ENCODE measurements at places on chromosomes 5 and 9.
A peak's percentile ranks its signal among the peaks of the same experiment; 100 is the strongest.

DNA sequence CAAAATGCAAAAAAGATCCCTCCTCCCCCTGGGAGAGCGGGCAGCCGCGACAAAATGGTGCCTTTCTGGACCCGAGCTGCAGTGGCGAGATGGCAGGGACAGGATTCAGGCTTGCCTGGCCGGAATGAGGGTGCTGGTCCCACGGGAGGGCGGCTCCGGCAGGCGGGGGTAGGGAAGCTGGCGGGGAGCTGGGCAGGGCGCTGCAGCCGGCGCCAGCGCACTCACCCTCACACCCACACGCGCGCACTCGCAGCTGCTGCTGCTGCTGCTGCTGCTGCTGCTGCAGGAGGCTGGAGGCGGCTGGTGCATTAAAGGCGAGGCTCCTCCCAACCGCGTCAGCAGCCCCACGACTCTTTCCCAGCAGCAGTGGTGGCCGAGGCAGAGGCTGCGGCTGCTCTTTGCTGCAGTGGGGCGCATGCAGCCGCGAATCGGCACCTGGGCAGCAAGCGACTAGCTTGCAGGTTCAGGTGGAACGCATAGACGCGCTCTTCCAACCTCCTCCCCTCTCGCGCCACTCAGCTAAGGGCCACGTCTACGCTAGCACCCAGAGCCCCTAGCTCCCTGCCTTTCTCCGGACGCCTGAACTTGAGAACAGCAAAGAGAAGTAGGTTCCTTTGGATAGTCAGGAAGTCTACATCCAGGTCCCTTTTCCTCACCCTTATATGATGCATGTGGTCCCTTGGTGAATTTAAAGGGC, at the start of gene PPP2R2B:
TSS of gene PPP2R2B (minus strand) at position 282 of the 697 bp plus-strand sequence.
- no peak for DNase-seq

- DNase-seq = no peak
Observed at GRCh38 chr9:99745085-99745484, 76.6 kb upstream of the NR4A3 start.

- DNase-seq = no peak
Observed at GRCh38 chr5:8528106-8528505, 659.2 kb downstream of the MTRR start.

GRCh38 chr5:31827867-31828266, 188.9 kb downstream of the PDZD2 start:
- DNase-seq = no peak

- no peak for DNase-seq
Observed at GRCh38 chr5:178383301-178383918, 150.8 kb upstream of the PHYKPL start.

- DNase-seq = no peak
Observed at GRCh38 chr9:72477930-72478518, 43.4 kb upstream of the TMC1 start.

DNA sequence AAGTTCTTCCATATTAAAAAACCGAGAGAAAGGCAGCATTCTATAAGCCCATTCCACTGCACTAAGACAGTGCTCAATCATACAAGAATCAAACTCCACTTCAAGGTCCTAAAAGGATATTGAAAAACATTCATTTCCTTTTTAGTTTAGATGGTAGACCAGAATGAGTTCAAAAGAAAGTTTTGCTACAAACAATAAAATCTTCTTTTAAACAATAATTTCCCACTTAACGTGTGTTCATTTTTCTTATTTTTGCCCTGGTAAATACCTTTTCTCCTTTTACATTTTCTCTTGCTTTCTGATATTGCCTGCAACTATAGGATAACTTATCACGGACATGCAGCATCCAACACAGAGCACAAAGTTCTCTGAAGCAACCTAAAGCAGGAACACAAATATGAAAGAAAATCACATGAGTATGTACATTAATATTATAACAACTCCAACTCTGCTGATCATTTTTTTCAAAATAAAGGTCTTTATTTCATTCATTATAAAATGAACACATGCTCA, 61.7 kb downstream of the CPLANE1 start:
- no peak for DNase-seq

DNA sequence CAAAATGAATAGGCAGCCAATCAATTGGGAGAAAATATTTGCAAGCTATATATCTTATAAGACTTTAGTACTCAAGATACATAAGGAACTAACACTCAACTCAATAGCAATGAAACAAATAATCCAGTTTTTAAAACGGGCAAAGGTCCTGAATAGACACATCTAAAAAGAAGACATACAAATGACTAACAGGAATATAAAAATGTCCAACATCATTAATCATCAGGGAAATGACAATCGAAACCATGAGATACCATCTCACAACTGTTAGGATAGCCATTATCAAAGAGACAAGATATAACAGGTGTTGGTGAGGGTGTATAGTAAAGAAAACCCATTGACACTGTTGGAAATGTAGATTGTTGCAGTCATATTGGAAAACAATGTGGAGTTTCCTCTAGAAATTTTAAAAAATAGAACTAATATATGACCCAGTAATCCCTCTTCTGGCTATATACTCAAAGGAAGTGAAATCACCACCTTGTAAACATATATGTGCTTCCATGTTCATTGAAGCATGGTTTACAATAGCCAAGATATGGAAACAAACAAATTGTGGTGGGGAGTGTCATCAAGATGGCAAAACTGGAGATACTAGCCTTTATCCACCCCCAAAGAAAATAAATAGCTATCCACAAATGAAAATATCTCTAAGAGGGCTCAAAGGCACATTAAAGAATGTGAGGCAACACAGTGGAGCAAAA, 13.9 kb upstream of the BTNL3 start:
- DNase-seq = no peak

GRCh38 chr5:160199410-160199911, 29.8 kb upstream of the FABP6 start:
- peak; percentile 4 for DNase-seq

DNA sequence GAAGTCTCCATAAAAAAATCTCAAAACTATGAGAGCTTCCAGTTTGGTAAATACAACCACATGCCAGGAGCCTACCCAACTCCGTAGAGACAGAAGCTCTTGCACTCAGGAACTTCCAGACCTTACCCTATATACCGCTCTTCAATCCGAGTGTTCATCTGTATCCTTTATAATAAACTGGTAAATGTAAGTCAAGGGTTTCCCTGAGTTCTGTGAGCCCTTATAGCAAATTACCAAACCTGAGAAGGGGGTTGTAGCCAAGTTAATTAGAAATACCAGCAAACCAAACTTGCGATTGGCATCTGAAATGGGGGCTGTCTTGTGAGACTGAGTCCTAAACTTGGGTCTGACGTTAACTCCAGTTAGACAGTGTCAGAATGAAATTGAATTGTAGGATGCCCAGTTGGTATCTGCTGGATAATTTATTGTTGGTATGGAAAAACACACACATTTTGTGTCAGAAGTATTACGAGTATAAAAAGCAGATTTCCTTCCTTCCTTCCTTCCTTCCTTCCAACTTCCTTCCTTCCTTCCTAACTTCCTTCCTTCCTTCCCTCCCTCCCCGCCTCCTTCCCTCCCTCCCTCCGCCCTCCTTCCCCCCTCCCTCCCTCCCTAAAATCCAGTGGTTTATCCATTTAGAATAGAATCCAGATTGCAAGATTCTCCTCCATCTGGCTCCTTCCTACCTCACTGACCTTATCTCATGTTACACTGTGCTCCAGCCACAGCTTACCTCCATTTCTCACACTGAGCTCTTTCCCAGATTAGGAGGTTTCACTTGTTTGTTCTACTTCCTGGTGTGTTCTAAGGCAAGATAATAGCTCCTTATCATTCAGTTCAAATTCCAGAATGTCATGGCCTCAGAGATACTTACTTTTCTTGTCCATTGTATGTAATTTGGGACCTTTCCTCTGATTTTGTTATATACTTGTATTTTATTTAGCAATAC, 196.7 kb downstream of the WDR70 start:
- DNase-seq = no peak

DNA sequence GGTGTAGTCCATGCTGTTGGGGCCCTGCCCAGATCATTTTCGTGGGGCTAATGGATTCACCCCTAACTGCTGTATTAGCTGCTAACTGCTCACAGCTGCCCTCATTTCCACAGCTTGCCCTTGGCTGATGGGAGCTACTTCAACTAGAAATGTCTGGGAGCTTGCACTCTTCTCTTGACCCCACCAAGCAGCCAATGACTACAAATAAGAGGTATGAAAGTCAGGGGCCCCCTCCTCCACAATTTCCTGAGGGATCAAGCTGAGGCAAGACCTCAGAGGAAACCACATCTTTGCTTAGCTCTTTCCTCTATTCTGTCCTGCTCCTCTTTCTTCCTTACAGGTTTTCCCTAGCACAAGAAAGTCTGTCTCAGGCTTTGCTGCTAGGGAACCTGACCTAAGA, 397.5 kb downstream of the MLLT3 start:
- DNase-seq = no peak

DNA sequence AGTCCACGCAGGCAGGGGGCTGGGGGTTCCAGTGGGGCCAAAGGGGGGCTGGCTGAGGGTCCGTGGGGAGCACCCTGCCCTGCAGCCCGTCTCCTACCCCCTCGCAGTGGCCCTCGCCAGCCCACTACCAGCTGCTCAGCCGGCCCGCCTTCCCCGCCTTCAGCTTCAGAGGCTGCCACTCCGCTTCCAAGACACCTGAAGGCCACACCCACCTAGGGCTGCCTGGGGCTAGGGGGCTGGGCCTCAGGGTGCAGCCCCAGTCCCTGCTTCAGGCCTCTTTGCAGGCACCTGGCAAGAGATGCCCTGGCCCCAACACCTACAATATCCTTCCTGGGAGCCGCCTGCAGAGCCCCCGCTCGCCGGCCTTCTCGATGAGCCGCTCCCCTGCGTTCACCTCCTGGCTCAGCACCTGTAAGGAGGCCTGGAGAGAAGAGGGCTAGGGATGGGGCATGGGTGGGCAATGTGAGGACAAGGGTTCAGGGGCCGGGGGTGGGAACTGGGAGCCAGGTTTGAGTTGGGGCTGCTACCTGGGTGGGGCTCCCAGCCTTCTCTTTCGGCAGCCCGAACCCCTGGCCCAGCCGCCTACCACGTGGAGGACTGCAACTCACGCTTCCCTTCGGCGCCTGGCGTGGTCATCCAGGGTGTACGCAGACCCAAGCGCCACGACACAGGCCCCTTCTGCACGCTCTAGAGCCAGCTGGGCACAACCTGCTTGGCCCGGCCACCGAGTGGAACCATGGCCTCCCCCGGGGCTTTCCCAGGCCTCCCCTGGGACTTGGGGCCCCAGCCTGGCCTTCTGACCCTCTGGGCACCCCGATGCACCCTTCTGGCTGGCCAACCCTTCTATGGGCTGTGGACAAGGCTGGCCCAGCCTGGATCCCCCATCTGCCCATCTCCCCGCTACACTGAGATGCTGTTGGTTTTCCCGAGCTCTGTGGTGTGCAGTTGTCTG, 1.7 kb downstream of the STPG3 start:
- DNase-seq = no peak

DNA sequence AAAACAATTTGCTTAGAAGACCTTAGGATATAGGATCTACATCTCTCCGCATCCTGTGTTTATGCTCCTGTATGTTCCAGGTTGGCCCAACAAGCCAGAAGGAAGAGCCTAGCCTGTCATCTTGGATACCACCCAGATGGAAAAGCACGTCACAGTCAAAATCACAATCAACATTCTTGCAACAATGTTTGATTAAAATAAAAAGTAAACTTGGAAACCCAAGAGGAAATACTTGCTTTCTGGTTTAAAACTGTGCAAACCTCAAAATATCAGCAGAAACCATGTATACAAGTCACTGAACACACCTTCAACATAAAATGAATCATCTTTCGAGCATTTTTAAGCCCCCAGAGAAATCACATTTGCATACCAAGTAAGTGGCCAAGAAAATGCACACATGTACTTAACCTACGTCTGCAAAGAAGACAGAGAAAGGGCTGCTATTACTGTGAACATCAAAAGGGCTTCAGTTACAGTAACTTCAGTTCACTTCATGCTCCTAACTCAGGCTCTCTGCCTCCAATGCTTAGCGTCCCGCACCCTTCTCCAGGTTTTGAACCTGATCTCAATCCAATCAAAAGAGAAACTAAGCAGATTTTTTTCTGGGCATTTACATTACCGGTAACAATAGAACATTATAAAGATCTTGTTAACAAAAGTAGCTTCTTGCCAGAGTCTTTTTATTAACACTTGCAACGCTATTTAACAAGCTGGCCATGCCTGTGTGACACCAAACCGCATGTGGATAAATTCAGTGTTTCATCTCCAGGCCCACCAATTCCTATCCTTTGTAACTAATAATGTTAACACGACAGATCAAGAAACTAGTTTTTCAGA, 1.3 kb downstream of the ENC1 start:
- DNase-seq = no peak

DNA sequence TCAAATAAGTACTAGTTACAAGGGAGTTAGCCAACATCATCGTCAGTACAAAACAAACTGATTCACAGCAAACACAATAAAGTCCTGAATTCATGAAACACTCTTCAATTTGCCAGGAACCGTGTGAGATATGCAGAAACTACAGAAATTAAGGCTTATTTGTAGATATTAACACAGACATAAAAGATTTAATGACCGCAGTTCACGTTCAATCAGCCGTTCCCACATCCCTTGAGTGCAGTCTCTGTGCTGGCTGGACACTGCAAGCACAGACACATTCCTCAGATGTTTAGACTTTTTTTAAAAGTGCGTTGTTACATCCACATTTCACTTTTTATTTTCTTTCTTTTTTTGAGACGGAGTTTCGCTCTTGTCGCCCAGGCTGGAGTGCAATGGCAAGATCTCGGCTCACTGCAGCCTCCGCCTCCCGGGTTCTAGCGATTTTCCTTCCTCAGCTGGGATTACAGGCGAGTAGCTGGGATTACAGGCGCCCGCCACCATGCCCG, 566 bp upstream of the CEP78 start:
- DNase-seq = no peak

DNA sequence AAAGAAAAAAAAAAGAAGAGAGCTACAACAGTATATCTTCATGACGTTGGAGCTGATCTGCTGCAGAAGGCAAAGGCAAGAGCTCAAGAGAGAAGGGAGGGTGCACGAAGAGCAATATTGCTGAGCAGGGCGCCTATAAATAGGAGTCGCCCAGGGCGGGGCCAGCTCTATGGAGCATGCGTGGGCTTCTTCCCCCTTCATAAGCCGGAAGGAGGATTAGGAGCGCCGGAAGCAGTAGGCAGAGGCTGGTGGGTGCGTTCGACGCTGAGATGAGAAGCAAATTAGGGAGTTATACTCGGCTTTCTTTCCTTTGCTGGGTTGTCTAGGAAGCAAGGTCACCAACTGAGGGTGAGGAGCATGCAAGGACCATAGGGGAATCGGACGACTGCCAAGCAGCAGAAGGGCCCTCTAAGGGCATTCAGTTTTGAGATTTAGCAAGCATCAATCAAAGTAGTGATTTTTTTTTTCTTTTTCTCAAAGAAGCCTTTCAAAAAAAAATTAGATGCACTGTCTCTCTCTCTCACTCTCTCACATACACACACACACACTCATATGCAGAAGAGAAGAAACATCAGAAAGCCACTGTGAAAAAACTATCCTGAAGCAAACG, 496.7 kb downstream of the ENC1 start:
- no peak for DNase-seq

GRCh38 chr5:33371660-33372059, 69.1 kb upstream of the TARS1 start:
- DNase-seq = no peak

DNA sequence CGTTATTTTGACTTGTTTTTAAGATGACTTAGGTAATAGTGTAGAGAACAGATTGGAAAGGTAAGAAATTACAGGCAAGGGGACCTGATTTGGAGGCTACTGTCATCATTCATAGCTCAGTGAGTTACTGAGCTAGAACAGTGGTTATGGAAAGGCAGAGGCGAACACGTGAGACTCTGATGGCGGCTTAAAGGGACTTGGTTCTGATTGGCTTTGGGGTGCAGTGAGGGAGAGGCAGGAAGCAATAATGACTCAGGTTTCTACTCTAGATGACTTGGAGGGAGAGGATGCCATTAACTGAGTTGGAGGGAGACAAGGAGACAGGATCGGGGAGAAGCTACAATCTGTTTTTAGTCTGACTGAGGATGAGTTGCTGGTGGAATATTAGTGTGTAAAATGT, 3.0 kb downstream of the F2RL2 start:
- DNase-seq = no peak
